Central memory CD4-positive, alpha-beta T cell (primary cell): ENCODE measurements at places on chromosomes 2 and 18.

DNA sequence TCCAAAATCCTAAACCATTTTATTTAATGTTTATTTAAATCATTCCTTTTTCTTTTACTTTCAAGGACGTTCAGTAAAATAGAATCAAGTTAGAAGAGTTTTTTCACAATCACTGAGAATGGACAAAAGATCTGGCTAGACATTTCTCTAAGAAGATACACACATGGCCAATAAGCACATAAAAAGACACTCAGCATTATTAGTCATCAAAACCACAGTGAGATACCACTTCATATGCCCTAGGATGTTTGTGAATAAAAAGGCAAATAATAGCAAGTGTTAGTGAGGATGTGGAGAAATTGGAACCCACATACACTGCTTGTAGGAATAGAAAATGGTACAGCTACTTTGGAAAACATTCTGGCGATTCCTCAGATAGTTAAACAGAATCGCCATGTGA is 76.1 kb downstream of the RHBDD1 start:
- DNase-seq, result no peak

DNA sequence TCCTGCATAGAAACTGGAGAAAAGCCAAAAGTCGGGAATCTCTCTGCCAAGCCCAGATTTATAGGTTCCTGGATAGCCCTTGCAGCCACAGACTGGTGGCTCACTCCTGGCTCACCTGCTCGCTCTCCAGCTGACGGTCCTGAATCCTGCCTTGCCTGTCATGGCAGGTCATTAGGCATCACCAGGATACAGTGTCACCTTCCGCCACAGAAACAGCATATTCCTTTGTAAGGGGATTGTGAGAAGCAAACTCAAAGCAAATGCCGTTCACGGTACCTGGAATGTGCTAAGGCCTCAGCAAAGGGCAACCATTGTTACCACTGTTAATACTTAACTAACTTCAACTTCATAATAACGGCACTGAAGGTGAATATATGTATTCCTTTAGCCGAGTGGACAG is 57.1 kb upstream of the GPR45 start:
- DNase-seq, result no peak

DNA sequence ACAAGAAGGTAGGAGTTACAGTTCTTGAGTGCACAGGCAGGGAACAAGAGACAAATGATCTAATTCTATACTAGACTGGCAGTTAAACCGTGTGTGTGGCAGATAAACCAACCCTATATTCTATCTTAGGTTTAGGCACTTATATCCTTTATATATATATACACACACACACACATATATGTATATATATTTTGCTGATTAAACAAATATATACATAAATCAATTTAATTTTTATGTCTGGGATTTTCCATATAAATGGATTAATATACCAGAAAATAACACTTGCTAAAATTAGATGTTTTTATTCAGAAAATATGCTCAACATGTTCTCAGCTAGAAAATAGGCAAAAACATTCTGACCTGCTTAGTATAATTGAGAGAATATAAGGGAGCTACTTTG is 887.9 kb upstream of the KLHL29 start:
- no peak for DNase-seq

GRCh38 chr2:231589656-231590055 is 3.0 kb upstream of the TEX44 start:
- no peak for DNase-seq

- DNase-seq, result no peak
Observed at GRCh38 chr2:167964650-167965413, 282.6 kb downstream of the STK39 start.

- DNase-seq, result no peak
Observed at GRCh38 chr18:44178476-44178875, 502.2 kb upstream of the SETBP1 start.

GRCh38 chr2:178106053-178106452 is 6.2 kb upstream of the RBM45 start:
- no peak for DNase-seq

- DNase-seq, result no peak
Observed at GRCh38 chr2:47069628-47070154, 85.4 kb downstream of the STPG4 start.

DNA sequence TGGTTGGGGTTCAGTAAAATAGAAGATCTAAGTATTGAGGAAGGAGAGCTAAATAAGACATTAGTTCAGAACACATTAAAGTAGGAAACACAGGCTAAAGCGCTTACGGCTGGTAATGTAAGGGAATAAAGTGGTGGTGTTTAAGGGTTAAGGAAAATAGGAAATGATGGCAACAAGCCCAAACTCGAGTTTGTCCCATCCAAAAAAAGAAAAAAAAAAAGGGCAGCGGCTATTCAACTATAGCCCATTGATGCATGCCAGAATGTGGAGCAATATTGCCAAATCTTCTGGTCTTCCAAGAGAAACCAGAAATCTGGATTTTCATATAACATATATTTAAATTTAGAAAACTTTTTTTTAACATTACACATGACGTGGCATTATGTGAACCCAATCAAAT is 161.0 kb downstream of the ARHGAP15 start:
- DNase-seq, result no peak

DNA sequence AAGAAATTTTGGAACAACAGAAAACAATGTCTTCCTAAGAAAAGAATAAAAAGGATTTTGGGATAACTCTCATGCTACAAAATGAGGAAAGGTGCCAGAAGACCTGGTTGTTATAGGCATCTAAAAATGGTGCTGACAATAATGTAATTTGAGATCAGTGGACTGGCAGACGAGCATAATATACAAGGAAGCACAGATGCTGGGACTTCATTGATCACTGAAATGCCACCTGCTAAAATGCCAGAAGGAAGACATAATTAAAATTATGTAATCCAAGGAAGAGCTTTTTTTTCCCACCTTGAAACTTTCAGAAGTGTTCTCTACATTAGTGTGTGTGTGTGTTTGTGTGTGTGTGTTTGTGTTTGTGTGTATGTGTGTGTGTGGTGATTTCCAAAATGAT is 535.9 kb downstream of the XIRP2 start:
- DNase-seq, result no peak

DNA sequence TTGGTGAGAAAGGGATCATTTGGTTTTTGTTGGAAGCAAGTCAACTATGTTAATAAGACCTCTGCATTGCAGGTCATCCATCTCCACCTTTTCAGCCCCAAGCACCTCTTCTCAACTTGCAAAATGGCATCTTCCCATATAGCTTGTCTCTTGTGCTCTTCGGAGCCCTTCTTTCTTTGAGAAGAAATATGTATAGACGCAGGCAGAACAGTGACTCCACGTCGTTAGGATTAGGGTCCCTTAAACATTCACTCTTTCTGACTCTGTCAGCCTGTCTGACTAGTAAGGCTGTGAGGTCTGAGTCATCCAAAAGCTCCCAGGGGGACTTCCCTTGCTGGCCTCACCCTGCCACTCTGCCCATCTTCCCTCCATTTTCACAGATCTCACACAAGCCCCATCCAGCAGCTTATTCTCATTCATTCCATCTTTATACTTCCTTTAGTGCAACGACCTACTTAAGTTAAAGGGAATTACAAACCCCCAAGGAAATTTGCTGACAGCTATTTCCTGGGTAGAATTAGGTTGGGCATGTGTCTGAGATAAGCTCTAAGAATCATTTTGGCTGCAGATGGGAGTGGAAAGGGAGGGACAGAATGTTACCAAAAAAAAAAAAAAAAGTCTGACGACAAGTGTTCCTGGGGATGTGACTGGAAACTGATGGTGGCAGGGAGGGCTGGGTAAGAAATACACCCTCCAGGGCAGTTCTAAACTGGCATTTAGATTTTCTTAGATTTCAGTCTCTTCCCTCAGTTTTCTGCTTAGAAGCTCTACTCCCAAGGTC is 37.7 kb upstream of the MEX3C start:
- no peak for DNase-seq

DNA sequence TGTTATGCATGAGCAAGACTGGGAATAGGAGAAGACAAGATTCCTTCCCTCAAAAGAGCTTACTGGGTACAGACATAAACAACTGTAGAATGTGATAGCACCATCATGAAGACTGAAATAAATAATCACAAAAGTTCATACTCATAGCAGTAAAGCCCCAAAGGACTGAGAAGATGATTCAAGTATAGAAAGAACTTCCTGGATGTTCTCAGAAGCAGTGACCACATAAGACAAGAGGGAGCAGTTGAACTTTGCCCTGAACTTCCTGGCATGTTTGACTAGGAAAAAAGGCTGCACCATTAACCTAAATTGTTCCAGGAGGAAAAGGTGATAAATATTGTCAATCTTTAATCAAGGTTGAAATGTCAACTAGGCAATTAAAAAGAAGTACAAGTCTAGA is 57.8 kb upstream of the CCDC141 start:
- DNase-seq, result no peak

DNA sequence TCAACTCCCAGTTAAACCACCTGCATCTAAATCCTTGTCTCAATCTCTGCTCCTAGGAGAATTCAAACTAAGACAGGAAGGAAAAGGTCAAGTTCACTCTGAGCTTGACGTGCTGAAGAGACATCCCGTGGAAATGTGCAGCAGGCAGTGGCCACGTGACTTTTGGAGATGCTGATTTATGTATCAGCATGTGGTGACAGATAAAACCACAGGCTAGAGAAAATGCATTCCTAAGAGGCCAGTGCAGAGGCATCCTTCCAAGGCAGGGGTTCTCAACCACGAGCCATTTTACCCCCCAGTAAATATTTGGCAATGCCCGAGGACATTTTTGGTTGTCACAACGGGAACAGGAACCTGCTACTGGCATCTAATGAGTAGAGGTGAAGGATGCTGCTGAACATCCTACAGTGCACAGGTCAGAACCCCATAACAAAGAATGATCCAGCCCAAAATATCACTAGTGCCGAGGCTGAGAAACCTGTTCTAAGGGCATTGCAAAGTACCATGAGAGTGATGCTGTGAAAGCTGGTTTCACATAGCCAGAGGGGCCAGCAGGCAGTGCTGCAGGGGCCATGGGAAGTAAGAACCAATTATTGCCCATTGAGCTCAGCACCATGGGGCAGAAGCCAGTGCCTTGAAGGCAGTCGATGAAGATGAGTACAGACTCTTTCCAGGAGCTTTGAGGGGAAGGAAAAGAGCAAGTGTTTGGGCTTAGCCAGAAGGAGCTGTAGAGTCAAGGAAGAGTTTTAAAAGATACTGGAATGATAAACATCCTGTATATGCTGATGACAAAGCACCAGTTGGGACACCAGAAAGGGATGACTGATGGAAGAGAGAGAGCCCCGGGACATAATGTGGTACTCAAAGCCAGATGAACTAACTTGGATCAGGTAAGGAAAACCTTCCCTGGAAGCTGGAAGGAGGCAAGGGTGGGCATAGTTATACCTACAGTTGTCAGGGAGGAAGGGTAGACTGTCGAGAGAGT is 174.6 kb downstream of the HAUS1 start:
- DNase-seq, result no peak

DNA sequence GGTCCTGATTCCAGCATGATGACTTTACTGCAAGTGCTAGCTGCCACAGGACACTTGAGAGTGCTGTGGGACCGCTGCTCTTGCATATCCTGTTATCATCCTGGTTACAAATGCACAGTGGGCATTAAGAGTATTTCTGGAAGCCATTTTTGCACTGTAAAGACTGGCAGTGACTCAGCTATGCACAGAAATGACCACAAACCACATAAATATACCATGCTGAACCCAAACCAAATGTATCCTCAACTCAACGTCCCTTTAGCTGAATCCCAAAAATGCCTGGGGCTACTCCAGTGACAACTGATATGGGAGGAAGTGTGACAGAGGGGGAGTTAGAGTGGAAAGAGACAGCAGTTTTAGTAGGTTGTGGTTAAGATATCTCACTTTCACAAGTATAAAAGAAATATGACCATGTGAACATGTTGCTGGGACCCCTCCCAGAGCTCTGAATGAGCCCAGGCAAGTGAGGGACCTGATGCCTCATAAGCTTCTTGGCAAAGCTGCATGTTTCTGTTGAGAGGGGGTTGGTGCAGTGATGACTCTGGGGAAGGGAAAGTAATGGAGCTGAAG is 37.3 kb downstream of the RHBDD1 start:
- DNase-seq, result no peak

- DNase-seq, result no peak
Observed at GRCh38 chr2:148971547-148971946, 67.0 kb upstream of the LYPD6B start.

DNA sequence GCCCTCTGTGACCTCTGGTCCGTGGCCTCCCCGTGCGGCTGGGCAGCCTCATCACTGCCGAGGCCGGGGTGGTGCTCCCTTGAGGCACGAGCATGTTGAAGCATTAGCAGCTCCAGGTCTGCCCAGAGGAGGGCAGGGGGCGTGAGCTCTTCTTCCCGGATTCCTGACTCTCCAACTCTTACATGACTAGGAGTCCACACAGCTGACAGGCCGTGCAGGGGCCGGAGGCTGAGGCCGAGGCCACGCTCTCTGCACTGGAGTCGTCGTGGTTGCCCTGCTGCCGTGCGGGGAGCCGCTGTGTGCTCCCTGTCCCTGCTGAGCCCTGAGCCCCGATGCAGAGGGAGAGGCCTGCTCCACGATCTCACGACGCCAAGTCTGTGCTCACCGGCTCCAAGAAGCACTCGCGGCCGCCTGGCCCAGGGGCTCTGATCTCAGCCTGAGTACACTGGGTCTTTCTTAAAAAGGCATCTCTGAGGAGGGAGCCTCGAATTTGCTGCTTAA is 19.4 kb upstream of the KCNG2 start:
- no peak for DNase-seq

- no peak for DNase-seq
Observed at GRCh38 chr2:20353241-20353992, 2.8 kb upstream of the PUM2 start.

- no peak for DNase-seq
Observed at GRCh38 chr2:121084130-121084680, 200.8 kb downstream of the TFCP2L1 start.

DNA sequence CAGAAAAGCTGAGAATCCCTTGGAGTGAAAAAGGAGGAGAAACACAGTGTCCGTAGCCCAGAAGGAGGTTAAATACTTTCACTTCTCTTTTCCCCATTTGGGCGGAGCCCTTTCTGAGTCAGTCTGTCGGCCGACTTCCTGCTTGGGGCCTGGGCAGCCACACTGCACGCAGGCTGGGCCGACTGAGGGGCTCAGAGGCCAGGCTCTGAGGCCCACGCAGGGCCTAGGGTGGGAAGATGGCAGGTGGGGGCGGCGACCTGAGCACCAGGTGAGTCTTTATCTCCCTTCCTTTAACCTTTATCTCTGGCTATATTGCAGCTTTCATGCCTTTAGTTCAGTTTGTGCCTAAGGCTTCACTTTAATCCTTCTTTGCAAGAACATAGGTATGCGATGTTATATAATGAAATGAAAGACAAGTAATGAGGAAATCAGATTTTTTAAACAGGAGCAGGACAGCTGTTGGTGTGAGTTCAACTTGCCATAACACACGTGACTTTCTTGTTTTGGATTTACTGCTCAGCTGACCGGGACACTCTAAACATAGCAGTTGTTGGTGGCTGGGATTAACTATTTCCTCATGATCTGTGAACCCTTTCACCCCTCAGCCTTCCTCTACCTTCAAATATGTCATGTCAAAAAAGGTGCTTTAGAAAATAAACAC is at the start of gene SP100:
TSS of gene SP100 (plus strand) at position 141 of the 661 bp plus-strand sequence. CDS start at position 237, 96 bp downstream.
- DNase-seq, result peak; percentile 76

GRCh38 chr18:12394428-12394827 is 13.3 kb upstream of the PRELID3A start:
- DNase-seq, result no peak

DNA sequence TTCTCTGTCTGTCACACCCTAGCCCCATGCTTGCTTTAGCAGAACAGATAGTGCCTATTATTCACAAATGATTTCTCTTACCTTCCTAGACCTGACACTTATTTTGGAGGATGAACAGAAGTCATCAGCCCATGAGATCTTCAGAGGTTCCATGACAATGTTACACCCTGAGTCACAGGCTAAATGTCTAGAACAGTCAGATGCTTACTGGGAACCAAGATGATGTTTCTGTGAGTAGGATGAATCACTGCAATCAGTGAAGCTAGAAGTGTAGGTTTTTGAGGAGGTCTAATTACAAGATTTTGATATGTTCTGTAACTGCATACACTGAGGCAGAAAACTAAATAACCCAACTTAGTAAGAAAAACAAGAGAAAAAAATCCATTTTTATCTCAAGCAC is 123.0 kb upstream of the THUMPD2 start:
- DNase-seq, result no peak
